ENCODE measurements at places on chromosomes 13 and 19.

- DNase-seq: no peak
Measured at GRCh38 chr19:5026706-5027273, 57.9 kb downstream of the KDM4B start.

DNA sequence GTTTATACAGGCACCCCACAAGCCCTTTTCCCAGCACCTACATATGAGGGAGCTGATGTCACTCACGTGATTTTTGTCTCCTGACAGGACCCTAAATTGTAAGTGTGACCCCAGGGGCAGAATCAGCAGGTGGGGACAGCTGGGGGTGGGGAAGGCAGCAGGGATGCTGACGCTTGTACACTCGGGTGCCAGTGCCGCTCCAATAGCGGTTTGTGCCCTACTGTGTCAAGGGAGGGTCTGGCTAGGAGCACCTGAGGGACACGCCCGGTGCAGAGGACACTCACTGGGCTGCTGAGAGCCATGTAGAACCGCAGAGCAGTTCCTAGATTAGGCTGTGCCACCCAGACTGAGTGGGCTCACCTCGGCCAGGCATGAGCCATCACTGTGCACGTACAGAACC lies 81.3 kb downstream of the SCGB2B2 start:
- DNase-seq: no peak

DNA sequence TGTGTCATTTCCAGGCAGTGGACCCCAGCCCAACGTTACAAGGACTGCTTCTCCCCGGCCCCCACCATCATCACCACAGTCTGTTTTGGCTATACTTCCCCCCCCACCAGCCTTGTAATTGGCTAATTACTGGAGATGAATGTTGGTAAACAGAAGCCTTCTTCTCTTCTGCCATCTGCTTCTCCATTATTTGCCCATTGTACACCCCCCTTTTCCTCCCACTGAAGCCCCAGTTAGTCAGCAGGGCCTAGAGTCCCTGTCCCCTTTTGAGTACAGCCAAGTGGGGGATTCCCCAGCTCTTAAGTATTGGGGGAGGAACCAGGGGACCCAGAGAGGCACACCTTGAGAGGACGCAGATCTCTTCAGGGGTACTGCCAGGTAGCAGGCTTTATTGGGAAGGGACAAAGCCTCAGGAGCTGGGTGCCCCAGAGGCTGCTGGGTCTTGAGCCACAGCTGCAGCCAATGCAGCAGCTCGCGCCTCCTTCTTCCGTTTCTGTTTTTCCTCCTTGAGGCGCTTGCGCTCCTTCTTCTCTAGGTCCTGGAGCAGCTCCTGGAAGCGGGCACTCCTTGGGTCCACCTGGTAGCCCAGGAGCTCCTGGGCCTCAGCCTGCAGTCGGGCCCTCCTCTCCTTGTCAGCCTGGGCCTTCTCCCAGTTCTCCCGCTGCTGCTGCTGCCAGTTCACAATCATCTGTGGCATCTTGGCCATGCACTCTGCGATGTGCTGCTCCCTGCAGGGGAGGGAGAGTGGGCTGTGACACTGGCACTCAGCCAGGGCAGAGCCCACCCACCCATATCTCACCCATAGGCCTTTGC lies 3.0 kb downstream of the GADD45GIP1 start:
- DNase-seq: no peak

DNA sequence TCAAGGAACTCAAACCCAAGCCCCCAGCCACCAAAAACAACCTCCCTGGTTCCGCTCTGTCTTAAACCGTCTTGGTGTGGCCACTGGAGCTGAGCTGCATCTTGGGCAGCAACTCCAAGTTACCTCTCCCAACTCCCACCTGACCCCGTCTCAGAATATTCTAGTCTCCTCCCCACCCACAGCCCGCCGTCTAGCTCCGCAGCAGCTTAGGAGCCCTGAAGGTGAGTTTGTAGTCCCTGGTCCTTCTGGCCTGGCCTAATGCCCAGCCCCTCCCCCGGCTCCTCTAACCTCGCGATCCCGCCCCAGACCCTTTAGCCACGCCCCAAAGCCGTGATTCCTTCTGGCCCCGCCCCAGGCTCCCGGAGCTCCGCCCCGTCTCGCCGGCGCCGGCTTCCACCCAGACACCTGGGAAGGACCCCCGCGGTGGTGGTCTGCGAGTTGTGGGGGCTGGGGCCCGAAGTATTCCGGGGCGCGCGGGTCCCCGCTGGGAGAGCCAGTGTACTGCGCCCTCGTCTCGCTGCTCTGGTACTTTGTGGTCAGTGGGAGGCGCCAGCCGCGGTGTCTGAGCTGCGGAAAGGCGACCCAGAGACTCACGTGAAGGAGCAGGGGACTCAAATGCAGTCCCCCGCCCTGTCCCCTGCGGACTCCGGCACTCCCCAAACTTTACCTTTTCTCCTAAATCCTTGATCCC lies 2.5 kb upstream of the LHB start:
- DNase-seq: peak; percentile 84

DNA sequence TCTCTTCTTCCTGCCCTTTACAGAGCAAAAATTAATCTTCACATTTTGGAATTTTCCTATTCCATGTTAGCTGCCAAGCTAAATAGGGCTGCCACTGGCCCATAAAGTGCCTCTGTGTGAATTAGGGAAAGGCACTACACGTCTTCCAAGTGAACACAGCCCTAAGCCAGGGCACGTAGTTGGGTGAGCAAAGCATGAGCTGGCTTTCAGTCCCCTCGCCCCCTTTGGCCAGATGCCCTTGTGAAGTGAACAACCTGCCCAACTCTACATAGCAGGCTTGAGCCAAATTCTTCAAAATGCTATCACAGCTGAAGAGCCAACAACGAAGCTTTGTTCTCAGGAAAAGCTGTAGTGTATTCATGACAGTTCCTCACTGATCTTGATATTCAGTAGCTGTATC lies 213.1 kb downstream of the OXGR1 start:
- DNase-seq: no peak

GRCh38 chr13:73966331-73966730 lies 167.9 kb downstream of the KLF12 start:
- no peak for DNase-seq

DNA sequence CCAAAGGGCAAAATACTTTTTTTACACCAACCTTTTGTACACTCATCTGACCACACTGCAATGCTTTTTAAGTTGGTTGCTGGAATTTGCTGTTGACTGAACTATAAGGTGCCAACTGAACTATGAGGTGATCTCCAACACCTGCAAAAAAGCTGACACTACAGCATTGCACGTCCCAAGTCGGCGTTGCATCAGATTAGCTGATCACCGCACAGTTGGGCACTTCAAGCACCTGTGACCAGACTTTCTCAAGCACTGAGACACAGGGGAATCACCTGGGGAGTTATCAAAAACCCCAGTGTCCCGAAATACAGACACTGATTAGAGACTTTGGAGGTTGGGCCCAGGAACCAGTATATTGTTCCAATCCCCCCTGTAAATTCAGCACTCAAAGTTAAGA lies 1.1 kb downstream of the NLRP11 start:
- no peak for DNase-seq

- no peak for DNase-seq
Measured at GRCh38 chr13:30504081-30504480, 38.3 kb upstream of the HMGB1 start.

DNA sequence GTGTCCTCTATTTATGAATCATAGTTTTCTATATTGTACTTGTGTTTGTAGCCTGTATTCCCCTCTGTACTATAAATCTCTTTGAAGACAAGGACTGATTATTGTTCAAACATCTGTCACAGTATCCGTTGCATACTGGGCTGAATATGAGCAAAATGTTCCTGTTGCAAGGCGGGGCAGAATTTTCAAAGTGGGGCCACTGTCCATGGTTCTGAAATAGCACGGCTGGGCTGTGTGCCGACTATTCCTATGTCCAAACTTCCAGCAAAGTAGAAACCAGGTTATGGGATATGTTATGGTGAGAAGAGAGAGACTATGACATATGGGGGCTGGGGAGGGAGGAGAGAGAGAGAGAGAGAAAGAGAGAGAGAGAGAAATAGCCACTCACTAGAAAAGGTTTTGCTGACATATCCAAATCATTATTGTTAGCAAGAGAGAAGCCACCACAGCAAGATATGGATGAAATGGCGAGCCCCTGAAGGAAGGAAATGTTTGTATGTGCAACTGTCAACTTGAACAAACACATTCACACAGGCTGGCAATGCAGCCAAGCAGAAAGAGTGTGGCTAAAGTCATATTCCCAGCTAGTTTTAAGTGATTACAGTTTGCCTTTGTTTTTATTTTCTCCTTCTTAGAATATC lies 107.0 kb upstream of the GPR12 start:
- peak; percentile 64 for DNase-seq

DNA sequence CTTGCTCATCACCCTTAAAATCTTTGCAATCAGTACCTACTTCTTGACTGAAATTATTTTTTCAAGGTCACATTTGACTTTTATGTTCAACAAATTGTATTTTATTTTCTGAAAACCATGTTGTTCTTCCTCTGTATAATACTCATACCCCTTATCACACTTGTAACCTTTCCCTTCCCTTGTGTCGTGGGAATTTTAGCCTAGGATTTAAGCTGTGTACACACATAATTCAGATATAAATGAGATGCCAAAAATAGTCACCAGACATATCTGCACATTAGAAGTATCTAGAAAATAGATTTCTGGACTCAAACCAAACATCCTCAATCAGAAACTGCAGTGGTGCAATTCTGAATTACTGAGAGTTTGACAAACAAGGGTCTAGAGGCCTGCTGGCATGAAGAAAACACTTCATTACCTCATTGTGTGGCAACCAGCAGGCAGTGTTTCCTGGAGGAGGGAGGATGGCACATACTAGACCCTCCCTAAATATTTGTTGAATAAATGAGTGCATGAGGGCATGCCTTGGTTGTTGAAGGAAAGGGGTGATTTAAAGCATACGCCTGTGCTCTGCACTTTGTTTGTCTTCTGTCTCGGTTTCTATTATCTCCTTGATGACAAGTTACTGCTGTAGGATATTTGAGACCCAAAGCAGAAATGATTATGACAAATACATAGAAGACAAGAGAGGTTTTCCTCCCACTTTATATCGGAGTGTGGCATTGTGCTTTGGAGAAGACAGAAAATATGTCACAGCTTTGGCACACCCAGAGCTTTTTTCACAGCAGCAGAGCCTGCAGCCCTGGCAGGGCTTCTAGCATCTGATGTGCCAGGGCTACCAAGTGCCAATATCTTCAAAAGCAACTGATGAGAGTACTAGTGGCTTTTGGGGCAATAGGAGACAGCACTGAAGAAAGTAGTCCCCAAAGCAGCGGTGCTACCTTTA lies 881.1 kb downstream of the PCDH9 start:
- DNase-seq: no peak

- DNase-seq: no peak
Measured at GRCh38 chr19:41537789-41538188, 38.2 kb upstream of the CEACAM21 start.

DNA sequence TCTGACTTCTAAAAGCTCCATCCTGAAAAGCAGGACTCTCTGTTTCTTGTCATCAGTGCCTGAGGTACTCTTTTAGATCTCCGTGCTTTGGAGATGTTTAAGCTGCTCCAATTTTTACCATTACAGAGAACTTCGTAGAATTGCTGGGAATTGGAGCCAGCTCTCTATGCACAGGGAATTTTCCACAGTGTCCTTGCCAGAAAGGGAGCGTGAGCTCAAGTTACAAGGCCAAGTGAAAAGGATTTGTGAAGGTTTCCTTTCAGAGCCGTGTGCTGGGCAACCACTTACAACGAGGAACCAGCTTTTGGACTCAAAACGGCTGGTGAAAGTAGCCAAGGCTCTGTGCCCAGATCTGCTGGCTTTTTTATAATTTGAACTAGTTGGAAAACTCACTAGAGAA lies 82.6 kb downstream of the NUFIP1 start:
- DNase-seq: no peak

- DNase-seq: no peak
Measured at GRCh38 chr19:2733930-2734588, 5.8 kb downstream of the SLC39A3 start.

DNA sequence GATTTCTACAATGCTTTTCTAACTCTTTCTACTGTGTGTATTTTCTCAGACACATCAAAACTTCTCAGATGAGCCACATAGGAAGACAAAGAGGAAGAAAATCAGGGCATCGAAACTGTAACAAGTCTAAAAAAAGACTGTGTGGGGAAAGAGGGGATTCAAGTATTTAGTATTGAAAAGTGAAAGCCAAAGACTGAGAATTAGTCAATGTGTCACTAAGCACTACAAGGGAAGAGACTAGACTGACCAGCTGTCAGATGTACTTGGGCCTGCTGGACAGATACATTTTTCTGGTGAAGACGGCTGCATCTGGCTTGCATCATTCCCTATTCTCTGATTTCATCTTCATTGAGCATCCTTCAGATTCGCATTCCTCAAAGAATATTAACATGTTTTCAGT lies 25.4 kb downstream of the COMMD6 start:
- DNase-seq: no peak

DNA sequence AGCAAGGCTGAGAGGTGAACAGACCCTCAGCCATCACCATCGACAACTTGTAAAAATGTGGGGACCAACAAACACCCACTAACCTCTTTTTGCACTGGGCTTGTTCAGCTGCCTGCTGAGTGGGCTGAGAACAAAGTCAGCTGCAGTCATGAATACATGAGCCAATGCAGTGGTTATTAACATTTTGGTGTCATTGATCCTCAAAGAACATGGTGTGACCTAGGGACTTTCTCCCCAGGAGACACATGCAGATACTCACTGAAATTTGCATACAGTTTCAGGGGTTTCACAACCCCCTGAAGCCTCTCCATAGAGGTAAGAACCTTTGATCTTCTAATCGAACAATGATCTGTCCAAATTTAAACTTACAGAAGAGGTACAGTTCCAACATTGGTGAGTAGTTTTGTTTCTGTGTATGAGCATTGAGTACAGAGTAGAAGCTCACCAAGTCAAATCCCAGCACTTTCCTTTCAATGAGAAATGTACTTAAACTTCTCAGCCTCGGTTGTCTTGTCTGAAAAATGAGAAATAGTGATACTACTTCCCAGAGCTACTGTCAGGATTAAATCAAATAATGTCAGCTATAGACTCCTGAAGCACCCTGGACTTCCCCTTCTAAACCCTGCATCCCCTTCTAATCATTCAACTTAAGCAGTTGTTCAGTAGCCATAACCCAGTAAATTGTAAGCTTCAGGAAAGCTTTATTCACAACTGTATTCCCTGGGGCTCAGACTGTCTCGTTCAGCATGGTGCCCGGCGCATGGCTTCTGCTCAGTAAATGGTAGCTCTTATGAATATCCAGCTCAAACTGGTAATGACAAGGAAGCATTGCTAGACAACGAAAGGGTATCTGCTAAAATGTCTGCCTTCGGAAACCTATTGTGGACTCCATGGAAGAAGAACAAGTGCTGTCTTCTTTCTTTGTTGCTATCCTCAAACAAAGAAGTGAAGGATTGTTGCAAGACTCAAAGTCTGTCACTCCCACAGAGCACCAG lies 148.7 kb downstream of the FOXO1 start:
- no peak for DNase-seq
